Activated CD8-positive, alpha-beta memory T cell treated with anti-CD3 and anti-CD28 coated beads for 1 hour (primary cell): ENCODE measurements at places on chromosomes 1 and 21.

DNA sequence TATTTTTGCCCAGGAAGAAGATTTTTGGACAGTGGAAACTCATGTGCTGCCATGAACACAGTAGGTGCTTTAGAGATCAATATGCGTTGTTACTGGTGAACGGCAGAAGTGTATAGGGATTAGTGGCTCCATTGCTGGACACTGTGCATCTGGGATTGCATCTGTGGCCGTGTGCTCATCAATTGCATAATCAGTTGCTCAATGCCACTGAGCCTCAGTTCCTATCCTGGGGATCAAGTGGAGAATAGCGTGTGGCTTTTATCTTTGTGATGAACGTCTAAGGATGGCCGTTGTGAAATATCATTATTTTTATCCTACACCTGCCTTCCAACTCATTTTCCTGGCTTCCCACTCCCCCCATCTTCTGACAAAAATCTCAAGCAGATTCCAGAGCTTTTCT is 5.4 kb downstream of the TNN start:
- no peak for DNase-seq

GRCh38 chr1:161956930-161957329 is 66.7 kb downstream of the OLFML2B start:
- no peak for DNase-seq

DNA sequence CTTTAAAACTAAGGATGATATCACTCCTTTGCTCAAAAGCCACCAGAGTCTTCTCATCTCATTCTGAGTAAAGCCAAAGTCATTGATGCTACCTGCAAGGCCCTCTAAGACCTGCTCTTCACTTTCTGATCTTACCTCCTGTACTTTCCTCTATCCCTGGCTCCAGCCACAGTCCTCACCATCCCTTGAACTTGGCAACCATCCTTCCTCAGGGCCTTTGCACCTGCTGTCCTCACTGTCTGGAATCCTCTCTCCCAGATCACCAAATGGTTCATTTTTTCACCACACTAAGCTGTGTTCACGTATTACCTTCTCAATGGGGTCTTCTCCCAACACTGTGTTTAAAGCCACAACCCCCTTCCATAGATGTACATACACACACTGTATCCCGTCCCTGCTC is 4.3 kb upstream of the PHLDA3 start:
- DNase-seq = no peak

- DNase-seq = no peak
Measured at GRCh38 chr1:40799351-40799867, 15.8 kb downstream of the KCNQ4 start.

DNA sequence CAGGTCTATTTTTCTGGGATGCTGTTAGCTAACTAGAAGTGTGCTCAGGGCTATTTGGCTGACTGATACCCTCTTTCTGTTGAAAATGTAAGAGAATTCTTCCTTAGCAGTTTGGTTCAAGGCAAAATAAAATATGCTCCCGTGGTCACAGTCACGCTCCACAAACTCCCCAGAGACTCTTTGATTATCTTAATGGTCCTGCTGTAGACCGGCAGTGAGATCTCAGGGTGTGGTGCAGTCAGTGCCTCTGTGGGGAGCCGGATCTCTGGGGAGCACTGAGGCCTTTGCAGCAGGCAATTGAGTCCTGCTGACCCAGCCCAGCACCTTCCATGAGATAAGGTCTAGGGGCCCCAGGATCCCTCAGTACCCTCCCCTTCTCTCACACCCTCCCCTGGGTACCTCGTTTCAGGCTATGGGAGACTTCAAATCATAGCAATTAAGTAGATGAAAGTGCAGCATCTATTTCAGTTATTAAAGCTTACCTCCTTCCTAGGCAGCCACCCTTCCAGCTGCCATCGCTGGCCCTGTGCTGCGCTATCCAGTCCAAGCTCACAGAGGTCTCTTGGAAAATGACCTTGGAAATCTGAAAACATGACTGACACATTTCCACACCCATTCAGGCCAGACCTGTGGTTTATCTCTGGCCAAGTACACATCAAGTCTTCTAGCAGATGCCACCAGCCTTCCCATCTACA is 98.1 kb downstream of the SEC16B start:
- DNase-seq = no peak

DNA sequence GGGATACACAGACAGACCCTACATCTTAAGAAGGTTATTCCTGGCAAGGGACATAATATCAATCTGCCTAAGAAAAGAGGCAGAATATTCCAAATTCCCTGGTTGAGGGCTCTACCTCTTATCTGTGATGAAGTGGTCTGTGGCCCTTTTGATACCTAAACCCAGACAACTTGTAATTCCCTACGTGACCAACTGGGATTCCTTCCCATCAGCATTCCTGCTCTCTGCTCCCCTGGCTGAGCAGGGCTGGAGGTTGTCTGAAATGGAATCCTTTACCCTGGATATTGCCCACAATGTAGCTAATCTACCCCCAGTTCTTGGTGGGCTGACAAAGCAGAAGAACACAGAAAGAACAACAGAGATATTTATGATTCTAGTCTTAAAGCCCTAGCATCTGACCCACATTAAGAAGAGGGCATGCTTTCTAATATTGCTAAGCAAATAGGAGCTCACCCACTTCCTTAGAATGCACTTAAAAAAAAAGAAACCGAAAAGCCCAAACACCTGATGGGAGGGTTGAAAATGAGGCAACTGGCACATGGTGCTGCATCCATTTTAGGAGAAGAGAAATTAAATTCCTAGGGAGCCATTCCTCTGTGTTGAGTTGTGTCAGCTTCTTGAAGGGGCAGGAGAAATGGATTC is 36.8 kb downstream of the GADD45A start:
- no peak for DNase-seq

DNA sequence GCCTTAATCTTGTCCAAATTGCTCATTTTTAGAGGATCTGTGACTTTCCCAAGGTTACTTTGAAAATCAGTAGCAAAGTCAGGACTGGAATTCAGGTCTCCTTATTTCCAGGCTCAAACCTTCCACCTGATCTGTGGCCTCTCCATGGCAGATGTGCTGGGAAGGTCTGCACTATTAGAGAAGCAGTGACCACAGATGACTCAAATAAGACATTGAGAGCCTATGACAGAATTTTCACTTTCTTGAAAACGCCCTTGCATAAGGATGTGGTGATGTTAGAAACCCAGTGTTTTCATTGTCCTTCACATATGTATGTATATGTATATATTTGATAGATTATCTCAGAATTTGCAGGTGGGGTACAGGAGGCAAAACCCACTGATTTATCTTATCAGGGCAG is 45.3 kb downstream of the TTC39A start:
- DNase-seq = no peak

DNA sequence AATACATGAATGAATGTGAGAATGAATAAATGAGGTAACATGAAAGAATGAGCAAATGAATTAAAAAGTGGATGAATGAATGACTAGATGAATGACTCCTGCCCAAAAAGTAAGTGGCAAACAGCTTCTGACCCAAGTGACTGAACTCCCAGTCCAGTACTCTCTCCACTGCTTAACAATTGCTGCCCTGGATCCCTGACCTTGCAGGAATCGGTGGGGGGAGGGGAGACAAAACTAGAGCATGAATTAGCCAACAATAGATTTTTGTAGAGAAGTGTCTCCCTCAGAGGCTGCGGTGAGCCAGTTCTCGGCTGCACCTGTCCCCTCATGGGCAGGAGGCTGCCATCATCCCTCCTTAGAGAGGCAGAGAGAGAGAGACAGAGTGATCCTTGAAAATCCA is 5.9 kb upstream of the GRIK3 start:
- no peak for DNase-seq

- DNase-seq = no peak
Measured at GRCh38 chr1:200457810-200458209, 48.0 kb upstream of the ZNF281 start.

DNA sequence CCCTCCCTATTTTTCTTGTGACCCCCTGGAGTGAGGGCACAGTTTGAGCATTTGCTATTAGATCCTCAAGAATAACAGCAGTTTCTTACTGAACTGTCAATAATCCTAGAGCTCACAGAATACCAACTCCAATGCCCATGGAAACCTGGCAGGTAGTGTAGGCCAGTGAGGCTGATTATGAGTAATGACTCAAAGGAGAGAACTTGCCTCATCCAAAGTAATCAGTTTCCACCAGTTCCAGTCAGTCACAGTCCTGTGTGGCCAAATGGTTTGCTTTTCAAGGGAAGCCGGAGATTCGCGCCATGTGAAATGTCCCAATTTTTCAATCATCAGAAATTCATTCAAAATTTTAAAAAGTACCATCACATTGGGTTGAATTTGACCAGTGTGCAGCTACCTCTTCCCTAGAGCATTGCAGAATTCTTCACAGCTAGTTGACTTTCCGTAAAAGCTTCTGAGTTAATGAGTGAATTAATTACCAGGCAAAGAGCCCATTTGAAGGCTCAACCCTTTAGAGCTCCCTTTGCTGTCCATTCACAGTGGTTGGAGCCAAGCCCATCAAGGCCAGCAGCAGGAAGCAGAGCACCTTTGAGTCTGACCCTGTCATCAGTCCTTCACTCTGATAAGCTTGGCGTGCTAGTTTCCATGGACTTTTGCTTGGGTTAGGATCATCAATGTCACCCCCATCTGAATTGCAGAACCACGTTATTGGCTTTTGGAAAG is 170.3 kb downstream of the KAZN start:
- DNase-seq = no peak

DNA sequence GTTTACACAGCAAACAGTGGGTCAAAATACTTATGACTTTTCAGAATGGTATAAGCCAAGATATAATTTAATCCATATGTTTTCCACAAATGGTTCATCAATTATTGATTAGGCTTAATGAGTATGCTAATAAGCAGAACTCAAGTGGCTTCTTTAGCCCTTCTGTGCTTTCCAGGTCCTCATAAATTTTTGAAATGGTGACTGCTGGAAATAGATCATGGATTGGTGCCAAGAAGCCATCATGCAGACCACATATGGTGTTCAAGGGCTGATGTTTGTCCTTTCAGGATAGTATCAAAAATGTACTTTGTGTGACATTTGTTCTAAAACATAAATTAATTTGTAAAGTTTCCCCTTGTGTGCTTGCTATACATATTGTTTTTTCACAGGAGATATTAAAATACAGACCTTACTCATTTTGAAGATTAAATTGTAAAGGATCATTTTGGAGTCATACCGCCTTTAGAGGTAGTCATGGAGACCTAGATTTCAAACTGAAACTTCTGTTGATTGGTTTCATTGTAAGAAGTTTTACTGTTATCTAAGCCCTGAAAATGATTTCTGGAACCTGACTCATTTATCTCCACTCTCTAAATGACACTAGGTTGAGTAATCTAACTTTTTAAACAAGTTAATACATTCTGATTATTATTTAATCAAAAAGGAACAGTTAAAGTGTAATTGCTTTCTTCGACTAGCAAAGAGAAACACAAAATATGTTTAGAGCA is 507.9 kb downstream of the PLA2G4A start:
- DNase-seq = no peak

DNA sequence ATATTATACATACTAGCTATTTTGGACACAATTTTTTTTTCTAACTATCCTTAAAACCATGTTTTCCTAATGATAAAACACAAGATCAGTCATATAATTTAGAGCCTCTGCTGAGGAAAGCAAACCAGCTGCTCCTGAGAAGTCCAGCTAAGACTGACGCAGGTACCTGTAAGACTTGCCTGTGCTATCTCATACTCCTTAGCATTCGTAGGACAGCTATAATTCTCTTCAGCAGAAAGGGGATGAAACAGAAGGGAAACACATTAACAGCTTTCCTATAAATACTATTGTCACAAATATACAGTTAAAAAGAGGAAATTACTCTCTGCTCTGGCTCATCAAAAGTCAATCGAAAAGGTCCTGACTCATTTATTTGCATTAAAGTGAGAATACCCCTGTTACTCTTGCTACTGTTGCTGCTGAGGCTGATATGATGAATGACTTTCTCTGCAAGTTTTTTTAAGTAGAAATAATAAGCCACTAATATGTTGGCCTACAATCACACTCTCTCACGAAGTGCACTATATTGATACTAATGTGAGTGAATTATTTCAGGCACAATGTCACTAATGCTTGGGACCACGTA is 757.1 kb downstream of the KCNT2 start:
- DNase-seq = no peak

- DNase-seq = no peak
Measured at GRCh38 chr1:176110203-176110602, 96.9 kb downstream of the COP1 start.

- no peak for DNase-seq
Measured at GRCh38 chr1:29251164-29252124, 15.1 kb downstream of the PTPRU start.

DNA sequence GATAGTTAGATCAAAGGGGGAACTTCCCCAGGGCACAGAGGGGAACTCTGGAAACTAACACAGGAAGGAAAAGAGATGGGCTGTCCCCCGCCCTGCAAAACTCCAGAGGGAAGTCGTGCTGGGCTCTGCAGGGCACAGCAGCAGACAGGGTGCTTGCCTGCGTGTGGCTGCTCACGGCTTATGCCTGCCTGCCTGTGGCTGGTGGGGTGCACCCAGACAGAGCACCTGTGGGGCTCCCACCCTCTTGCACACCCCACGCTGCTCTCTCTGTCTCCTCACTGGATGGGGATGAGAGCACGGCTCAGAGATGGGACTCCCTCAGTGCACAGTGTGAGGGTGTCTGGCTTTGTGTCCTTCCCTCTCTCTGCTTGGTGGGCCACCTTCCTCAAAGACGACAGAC is 13.5 kb upstream of the ETV3L start:
- DNase-seq = no peak

DNA sequence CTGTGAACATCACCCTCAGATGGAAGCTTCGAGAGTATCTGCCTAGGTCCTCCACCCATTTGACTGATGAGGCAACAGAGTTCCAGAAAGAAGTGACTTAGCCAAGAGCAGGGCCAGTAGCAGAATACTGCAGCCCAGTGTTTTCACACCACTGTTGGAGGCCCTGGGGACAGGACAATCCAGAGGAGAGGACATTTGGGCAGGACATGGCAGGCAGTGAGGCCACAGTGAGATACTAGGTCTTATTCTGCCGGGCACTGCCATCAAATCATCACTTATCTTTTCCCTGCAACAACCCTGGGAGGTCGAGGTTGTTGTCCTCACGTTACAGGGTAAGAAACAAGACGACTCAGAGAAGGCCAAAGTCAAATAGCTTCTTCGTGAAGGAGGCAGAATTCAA is 5.5 kb upstream of the FOXO6 start:
- no peak for DNase-seq

DNA sequence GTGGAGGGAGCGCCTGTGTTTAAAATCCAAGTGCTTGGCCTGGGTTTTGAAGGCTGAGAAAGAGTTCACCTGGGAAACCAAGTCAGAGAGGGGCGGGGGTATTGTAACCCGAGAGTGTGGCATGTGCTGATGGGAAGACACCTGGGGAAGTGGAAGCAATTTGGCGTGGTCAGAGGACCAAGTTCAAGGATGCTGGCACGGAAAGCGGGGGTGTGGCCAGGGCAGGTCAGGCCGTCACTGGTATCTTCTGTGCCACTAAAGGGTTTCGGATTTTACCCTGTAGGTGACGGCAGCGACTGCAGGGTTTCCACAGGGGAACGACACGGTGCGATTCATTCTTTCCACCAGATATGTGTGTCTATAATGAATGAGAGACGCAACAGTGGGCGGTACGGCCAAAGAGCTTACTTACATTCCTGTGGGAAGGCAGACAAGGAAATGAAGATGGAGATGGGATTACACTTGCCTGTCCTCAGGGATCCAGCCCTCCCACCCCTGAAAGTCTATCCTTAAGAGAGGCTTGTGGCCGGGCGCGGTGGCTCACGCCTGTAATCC is 31.3 kb downstream of the CA6 start:
- no peak for DNase-seq

- no peak for DNase-seq
Measured at GRCh38 chr1:33158366-33158765, 23.5 kb downstream of the TRIM62 start.
